ENCODE measurements at places on chromosomes 13 and 19.

DNA sequence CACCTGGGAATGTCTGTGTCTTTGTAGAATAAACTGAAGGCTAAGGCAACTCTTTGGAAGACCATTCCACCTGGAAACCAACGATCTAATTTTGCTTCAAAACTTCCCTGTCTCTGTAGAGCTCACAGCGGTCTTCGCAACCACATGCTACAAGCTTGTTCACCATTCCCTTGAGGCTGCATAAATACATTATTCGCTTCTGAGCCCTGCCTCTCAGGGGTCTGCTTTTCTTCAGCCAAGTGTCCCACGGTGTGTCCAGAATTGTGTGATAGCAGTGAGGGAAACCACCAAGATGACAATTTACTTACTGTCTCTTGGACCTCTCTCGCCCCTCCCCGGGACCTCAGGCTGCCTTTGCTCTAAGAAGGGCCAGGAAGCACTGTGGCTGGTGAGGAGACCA is 51.1 kb downstream of the GPR12 start:
- DNase-seq: no peak

DNA sequence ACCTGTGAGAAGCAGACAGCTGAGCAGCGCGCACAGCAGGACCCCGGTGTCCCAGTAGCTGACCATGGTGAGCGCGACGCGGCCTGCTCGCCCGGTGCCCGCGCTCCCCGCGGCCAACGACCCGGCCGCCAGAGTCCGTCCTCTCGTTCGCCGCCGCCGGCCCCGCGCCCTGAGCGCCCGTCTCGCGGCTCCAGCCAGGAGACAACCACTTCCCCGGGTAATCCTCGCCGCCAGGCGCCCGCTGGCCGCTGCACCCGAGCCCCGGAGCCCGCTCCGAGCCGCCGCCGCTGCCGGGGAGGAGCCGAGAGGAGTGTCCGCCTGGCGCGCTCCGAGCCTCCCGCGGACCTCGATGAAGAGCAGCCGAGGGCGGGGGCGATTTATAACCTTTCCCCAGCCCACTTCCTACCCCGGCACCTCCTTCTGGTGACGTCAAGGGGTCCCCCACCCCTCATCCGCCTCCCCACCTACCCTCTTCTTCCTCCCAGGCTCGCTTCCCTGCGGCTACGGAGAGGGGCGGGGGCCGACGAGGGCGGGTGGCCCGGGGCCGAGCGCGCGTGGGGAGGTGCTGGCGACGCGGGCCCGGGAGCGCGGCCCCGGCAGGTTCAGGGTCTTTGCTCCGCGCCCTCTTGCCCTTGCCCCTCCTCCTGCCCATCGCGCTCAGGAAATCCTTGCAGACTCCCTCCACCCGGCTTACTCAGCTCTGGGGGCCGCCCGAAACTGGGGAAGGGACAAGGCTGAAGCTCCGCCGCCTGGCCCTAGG is at the start of gene FLT1:
TSS of gene FLT1 (minus strand) at position 351 of the 760 bp plus-strand sequence. CDS start at position 66, 285 bp downstream.
- no peak for DNase-seq

- no peak for DNase-seq
Measured at GRCh38 chr13:44116562-44117332, 237.0 kb downstream of the LACC1 start.

GRCh38 chr19:53545271-53546065 is 7.5 kb downstream of the ZNF331 start:
- no peak for DNase-seq
